DMS 273 treated with DMSO at 0.1 percent for 48 hours (cell line): ENCODE measurements at places on chromosomes 4 and X.

- no peak for DNase-seq
Observed at GRCh38 chr4:111631215-111631999, 513.8 kb upstream of the FAM241A start.

DNA sequence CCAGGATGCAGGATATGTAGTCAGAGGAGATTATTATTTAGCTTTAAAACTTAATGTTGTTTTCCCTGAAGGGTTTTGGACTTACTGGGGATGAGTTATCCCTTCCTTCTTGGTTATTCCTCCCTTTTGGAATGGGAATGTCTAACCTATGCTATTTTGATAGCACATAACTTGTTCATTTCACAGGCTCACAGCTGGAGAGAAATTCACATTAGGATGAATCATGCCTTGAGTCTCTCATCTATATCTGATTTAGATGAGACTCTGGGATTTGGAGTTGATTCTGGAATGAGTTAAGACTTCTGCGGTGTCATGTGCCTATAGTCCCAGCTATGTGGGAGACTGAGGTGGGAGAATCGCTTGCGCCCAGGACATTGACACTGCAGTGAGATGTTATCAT is 81.1 kb downstream of the ATP11C start:
- no peak for DNase-seq

DNA sequence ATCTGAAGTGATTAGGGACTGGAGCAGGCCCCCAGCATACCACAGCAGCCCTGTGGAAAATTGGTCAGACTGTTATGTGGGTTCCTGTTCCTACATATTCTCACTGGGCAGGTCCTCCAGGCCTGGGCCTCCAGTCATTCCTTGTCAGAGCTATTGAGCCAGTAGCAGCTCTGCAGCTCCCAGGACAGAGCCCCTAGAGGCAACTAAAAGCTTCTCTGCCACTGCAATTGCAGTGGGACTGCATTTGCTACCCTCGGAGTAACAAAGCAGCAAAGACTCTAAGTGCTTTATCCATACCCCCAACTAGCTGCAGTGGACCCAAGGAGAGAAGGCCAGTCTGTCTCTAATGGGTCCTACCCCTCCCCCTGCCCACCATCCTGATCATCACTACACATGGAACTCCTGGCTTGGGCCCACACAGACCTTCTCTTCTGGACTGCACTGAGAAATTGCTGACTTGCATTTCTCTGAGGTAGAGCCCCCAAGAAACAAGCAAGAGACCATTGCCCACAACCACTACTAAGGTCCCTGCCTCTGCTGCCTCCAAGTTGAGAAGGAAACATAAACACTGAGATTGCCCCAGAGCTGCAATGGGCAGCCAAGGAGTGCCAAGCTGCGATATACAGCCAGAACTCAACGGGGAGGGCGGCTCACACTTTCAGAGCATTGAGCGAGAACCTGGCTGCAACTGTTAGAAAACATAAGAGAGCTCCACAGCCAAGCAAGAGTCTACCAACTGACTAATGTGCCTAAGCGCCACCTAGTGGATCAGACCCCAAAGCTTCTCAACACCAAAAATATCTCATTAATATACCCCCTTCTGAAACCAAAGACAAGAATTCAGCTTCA is 738.7 kb upstream of the NDST4 start:
- DNase-seq = no peak

GRCh38 chrX:45758319-45758718 is 557.6 kb upstream of the DIPK2B start:
- DNase-seq = no peak

DNA sequence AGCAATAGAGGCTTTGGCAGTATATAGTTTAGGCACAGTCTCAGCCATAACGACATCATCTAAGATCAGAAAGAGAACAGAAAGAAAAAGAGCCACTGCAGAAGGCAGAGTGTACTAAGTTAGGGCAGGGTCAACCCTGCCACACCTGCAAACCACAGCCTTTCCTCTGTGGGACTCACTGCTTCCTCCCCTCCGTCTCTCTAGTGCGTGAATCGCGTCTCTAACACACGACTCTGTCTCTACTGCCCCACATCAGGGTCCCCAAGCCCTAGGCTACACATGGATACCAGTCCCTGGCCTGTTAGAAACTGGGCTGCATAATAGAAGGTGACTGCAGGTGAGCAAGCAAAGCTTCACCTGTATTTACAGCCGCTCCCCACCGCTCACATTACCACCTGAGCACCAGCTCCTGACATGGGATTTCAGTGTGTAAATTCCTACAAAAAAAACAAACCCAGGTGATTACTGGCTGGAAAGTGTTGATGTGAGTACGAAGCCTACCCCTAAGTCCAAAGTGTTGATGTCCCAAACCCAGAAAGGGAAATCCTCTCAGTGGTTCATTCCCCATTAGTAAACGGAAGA is 128.9 kb downstream of the PRKX start:
- no peak for DNase-seq

GRCh38 chrX:12989461-12989860 is 14.6 kb downstream of the TMSB4X start:
- DNase-seq = no peak

GRCh38 chrX:97790850-97791249 is 907.1 kb downstream of the RPA4 start:
- DNase-seq = no peak

- DNase-seq = no peak
Observed at GRCh38 chrX:17831255-17831654, 29.8 kb downstream of the RAI2 start.

DNA sequence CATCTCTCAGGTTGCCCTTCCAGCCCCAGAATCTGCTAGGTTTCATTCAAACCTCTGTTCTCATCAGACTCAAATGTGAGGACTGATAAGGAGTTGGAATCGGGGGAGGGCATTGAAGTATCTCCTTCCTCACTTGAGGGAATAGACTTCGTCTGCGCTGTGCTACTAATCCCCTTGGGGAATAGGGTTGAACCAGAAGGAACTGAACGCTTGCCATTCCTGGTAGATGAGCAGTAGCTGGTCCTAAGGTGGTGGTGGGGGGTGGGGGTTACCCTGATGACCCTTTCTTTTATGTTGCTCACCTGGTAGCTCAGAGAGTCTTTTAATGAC is 692 bp upstream of the SLC9A7 start:
- no peak for DNase-seq

- DNase-seq = no peak
Observed at GRCh38 chr4:185124006-185124405, 19.1 kb upstream of the SLC25A4 start.

- DNase-seq = no peak
Observed at GRCh38 chrX:74344280-74344622, 40.3 kb downstream of the ZCCHC13 start.
